Psoas muscle (tissue), 8 donors: ENCODE measurements at places on chromosomes 12 and 14. TPM values are rescaled to one million over a fixed set of nuclear protein-coding genes. Genes with fewer than 3 reads are reported as not detected.

DNA sequence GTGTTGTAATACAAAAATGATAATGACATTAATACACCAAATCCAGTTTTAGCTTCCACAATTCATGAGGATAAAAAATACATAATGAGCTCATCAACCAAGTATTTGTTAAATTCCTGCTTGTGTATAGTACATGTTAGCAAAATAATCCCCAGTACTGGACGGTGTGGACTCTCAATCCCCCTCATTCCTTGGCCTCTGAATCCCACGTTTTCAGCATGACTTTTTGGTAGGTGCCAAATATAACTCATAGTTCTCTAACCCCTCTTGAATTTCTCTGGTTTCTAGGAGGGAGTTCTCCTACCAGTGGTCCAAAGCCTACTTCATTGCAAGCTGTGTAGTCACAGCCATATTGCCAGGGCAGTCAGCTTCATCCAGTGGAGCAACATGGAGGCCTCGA lies 41.4 kb upstream of the EPS8 start:
- peak overlapping the region; percentile 1 for H3K27ac ChIP-seq
- H3K36me3 ChIP-seq: no peaks in the 10 kb centered on the region
- no peaks in the 10 kb centered on the region for H3K27me3 ChIP-seq
- H3K4me3 ChIP-seq: no peak overlapping the region
- H3K4me1 ChIP-seq: no peaks in the 10 kb centered on the region

The METTL17 gene
- total RNA-seq: 38.0 TPM

GRCh38 chr12:9741726-9742125 lies 8.8 kb upstream of the CLECL1 start:
- H3K4me1 ChIP-seq: no peaks in the 10 kb centered on the region
- H3K27ac ChIP-seq: no peak overlapping the region
- no peak overlapping the region for H3K4me3 ChIP-seq
- DNase-seq: no peak
- no peaks in the 10 kb centered on the region for H3K36me3 ChIP-seq
- no peaks in the 10 kb centered on the region for H3K27me3 ChIP-seq

DNA sequence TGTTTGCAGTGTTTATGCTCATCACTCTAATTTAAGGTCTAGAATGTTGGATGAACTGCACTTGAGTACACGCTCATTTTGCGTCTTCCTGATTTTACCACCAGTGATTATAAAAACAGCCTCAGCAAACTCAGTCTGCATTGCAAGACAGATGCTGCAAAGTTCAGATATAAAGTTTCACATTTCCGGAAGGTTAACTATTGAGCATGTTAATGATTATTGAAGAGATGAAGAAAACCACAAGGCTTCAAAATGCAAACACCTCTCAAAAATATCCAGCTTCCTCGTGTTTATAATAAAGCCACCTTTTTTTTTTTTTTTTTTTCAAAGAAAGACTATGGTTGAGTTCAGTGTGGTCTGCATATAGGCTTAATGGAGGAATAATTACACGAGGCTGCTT lies 92.1 kb upstream of the BMP4 start:
- no peaks in the 10 kb centered on the region for H3K36me3 ChIP-seq
- H3K27me3 ChIP-seq: no peaks in the 10 kb centered on the region
- H3K4me1 ChIP-seq: no peaks in the 10 kb centered on the region
- DNase-seq: no peak
- no peak overlapping the region for H3K4me3 ChIP-seq

- H3K27me3 ChIP-seq: no peaks in the 10 kb centered on the region
- H3K36me3 ChIP-seq: no peaks in the 10 kb centered on the region
- H3K4me1 ChIP-seq: no peaks in the 10 kb centered on the region
- DNase-seq: no peak
Measured at GRCh38 chr12:97899956-97900355, 437.4 kb downstream of the RMST start.

The RNASE4 gene
- 11.1 TPM for total RNA-seq

DNA sequence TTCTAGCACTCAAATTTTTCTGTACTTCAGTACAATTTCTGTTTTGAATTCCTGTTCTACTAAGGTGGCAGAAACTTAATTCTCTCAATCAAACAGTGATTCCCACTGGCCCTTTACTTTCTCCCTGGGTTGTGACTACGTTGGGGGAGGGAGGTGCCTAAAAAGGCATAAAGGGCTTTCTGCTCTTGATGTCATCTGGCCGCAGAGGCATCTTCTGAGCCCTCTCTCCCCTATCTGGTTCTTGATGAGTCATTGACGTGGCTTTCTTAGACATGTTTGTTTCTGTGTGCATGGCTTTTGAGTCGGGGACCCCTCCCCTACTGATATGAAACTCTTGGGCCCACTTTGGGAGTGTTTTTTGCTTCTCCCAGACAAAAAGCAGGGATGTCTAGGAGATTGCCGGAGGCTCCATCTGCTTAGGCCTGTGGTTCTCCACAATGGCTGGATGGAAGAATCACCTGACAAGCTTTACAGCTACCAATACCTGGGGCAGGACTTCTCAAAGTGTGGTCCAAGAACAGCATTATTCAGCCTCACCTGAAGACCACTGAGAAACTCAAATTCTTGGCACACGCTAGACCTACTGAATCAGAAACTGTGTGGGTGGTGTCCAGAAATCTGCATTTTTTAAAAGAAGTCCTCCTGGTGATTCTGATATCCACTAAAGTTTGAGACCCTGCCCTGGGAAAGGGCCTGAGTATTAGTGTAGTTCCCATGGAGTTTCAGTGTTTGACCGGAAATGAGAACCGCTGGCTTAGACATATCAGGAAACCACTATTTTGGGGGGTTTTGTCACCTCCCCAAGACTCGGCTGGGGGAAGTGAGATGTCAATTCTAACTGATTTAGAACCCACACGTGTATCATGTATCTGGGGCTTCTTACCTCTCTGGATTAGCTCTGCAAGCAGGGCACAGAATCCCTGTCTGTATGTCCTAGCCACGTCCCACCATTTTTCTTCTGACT lies 395.7 kb upstream of the PDE3A start:
- H3K36me3 ChIP-seq: no peaks in the 10 kb centered on the region
- H3K27ac ChIP-seq: no peak overlapping the region
- H3K4me3 ChIP-seq: no peak overlapping the region
- H3K27me3 ChIP-seq: no peaks in the 10 kb centered on the region
- no peaks in the 10 kb centered on the region for H3K4me1 ChIP-seq

- H3K4me1 ChIP-seq: no peaks in the 10 kb centered on the region
- H3K4me3 ChIP-seq: no peak overlapping the region
- no peak overlapping the region for H3K27ac ChIP-seq
- no peaks in the 10 kb centered on the region for H3K36me3 ChIP-seq
Measured at GRCh38 chr12:65355461-65355860, 77.0 kb downstream of the MSRB3 start.

The SCNN1A gene
- 0.56 TPM for total RNA-seq

The PSMC1 gene
- 307 TPM for total RNA-seq

- no peak for DNase-seq
- H3K36me3 ChIP-seq: peaks cover 12% of the 10 kb centered on the region
- H3K4me3 ChIP-seq: peak overlapping the region; percentile 17
- peak overlapping the region; percentile 83 for H3K27ac ChIP-seq
Measured at GRCh38 chr12:50753232-50753769, 10.6 kb upstream of the ATF1 start.

The CLEC1B gene
- total RNA-seq: not detected

DNA sequence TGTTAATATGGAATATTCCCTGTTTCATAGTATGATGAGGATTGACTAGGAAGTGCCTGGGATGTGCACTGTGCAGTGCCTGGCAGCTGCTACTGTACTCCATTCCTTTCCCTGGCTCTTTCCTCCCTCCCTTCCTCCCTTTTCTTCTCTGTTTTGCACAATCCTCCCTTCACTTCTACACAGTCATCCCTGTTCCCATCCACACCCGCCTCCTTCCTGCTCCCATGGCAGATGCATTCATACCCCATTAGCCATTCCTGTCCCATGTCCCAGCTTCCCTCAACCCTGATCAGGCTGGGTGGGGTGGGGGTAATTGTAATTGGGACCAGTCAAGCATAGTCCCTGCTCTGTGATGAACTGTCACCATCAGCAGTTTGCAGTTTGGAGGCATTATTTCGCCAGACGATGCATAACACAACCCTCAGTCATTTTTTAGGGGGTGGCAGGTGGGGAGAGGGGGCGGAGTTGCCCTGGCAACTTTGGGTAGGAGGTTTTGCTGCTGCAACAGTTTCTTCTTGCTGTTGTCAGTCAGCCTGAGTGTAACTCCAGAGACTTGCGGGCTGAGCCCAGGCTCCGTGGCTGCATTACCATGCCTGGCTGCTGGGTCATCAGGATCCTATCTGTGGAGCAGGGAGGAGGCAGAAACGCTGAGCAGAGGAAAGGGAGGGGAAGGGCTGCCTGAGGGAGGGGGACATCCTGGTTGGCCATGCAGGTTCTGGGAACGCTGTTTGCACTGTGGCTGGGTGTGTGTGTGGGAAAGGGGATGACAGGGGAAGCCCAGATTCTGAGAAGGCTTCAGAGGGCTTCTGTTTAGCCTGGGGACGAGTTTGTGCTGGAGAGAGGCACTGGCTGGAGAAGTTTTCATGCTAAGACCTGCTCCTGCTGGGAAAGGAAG lies 4.1 kb upstream of the KRT84 start:
- no peaks in the 10 kb centered on the region for H3K4me1 ChIP-seq
- H3K27ac ChIP-seq: no peak overlapping the region
- peaks cover 5% of the 10 kb centered on the region for H3K27me3 ChIP-seq

DNA sequence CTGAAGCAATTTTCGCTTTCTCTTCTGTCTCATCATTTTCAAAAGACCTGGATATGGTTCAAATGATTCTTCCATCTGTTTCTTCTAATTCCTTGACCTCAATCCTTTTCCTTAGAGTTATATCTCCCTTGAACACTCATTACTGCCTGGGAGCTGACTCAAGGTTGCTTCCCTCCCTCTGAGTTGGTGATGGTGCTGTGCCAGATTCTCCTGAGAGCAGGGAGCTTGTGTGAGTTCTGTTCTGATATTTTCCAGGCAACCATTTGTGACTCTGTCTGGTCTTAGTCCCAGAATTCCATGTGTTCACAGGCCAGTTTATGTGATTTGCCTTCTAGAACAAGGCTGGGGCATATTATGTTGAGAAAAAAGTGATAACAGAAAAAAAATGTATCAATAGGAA lies 505.1 kb upstream of the SYT1 start:
- H3K27me3 ChIP-seq: no peaks in the 10 kb centered on the region
- no peaks in the 10 kb centered on the region for H3K36me3 ChIP-seq
- no peak for DNase-seq

The SINHCAF gene
- total RNA-seq: 3.9 TPM

DNA sequence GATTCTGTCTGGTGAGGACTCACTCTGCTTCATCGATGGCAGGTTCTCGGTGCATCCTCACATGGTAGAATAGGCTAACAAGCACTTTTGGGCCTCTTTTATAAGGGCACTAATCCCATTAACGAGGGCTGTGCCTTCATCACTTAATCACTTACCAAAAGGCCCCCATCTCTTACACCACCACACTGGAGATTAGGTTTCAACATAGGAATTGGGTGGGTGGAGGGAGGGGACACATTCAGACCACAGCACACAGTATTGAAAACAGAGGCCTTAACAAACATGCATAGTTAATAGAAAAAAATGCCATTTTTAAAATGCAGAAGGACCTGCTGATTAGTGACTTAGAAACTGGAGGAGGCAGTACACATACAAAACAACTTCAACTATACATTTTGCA lies 61.6 kb downstream of the SPPL3 start:
- no peak overlapping the region for H3K27ac ChIP-seq
- H3K4me1 ChIP-seq: peaks cover 61% of the 10 kb centered on the region
- no peak overlapping the region for H3K4me3 ChIP-seq
- H3K36me3 ChIP-seq: no peaks in the 10 kb centered on the region
- no peaks in the 10 kb centered on the region for H3K27me3 ChIP-seq

DNA sequence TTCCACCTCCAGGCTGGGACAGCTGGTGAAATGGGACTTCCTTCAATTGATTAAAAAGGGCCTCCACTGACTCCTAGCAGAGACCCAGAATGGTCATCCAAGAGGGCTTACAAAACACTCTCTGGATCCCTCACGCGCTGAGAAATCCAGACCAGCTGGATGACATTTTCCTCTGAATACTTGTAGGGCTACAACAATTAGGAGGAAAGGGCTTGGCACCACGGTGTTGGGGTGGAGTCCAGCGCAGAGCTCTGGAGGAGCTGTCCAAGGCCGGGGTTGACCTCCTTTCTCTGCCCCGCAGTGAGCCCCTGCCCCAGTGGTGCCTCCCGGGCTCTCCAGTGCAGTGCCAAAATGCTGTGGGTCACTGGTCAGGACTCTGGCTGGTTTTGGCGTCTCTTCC lies 189.0 kb upstream of the CCND2 start:
- no peak overlapping the region for H3K4me3 ChIP-seq
- peaks cover 3% of the 10 kb centered on the region for H3K27me3 ChIP-seq
- H3K27ac ChIP-seq: no peak overlapping the region
- no peaks in the 10 kb centered on the region for H3K36me3 ChIP-seq

DNA sequence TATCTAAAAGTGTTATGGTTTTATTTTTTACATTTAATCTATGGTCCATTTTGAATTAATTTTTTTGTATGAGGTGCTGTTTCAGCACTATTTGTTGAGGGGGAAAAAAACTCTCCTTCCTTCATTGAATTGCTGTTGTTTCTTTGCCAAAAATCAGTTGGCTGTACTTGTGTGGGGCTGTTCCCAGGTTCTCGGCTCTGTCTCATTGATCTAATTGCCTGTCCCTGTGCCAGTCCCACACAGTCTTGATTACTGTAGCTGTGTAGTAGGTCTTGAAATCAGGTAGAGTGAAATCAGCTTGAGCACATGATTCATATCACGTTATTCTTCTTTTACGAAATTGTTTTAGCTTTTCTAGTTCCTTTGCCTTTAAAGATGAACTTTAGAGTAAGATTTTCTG lies 109.7 kb downstream of the ADGRD1 start:
- H3K4me1 ChIP-seq: no peaks in the 10 kb centered on the region
- no peak for DNase-seq
- no peak overlapping the region for H3K4me3 ChIP-seq
- H3K36me3 ChIP-seq: no peaks in the 10 kb centered on the region

DNA sequence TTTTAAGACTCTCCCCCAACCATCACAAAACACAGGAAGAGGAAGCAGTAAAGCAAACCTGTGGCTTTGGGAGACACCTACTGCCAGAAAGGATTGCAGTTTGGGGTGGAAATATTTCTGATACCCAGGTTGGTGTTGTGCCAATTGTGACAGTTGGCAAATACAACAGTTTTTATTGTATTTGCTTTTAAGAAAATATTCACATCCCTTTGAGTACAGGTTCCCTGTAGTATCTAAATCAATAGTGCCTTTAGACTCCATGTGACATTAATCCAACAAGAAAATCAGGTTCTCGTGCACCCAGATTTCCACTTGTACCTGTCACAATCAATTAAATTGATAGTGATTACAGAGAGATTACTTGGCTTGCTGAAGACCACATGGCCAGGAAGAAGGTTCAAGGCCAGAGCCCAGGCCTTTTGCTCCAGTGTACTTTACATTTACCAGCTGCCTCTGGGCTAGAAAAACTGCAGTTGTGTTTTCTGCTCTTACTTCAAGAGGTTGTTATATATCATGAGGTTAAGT lies 361.2 kb downstream of the ATP23 start:
- H3K36me3 ChIP-seq: no peaks in the 10 kb centered on the region
- H3K4me3 ChIP-seq: no peak overlapping the region
- no peaks in the 10 kb centered on the region for H3K27me3 ChIP-seq
